Left kidney (tissue), 8 donors: ENCODE measurements at places on chromosomes 2 and 18. TPM values are rescaled to one million over a fixed set of nuclear protein-coding genes. Genes with fewer than 3 reads are reported as not detected.
A peak's percentile ranks its signal among the peaks of the same experiment; 100 is the strongest.

The RPRM gene
- polyA plus RNA-seq, result 3.2 TPM

The PDE1A gene
- 24.0 TPM for polyA plus RNA-seq

The CENPA gene
- 20.7 TPM for polyA plus RNA-seq

The SH3BP4 gene
- 33.7 TPM for polyA plus RNA-seq

The CFLAR gene
- polyA plus RNA-seq, result 86.4 TPM

The LYG1 gene
- 4.2 TPM for polyA plus RNA-seq

The CCDC178 gene
- 1.6 TPM for polyA plus RNA-seq

The C2orf78 gene
- polyA plus RNA-seq, result not detected

The SFXN5 gene
- 26.3 TPM for polyA plus RNA-seq

- DNase-seq, result no peak
Observed at GRCh38 chr2:176167398-176167797, 10.3 kb downstream of the HOXD3 start.

DNA sequence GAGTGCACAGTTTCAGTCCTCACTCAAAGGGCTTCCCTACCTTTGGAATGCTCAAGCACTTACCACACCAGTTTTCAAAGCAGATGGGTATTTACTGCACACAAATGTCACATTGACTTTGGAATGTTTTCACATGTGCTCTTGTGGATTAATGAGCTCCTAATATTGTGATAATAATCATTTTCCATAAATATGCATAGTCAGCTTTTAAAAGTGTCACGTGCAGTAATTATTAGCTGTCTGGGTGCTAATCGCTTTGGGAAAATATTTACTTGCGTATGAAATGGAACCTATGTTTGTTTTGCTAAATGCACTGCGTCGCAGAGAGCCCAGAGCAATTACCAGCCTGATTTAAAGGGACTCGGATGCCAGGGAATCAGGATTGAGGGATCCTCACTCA is 229.3 kb downstream of the SMAD2 start:
- DNase-seq, result no peak

DNA sequence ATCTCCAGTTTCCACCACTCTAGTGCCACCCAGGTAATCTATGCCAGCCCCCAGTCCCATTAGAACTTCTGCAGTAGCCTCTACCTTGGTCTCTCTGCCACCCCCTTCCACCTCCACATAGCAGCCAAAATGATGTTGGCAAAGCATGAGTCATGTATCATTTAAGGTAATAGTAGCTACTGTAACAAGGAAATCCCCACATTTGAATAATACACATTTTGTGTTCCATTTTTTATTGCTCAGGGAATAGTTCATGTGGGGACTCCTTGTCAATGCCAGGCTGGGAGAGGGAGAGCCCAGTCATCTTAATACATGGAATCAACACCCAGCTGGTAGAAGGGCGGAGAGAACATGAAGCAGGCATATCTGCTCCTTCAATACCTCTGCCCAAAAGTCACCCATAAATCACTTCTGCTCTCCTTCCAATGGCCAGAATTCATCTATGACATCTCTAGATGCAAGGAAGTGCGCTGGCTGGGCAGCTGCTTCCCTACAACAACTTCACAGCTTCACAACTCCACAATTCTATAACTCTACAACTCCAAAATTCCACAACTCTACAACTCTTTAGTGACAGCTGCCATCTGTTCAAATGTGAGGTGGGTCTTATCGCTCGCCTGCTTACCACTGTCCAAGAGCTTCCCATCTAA is 70.6 kb upstream of the GLS start:
- DNase-seq, result no peak

DNA sequence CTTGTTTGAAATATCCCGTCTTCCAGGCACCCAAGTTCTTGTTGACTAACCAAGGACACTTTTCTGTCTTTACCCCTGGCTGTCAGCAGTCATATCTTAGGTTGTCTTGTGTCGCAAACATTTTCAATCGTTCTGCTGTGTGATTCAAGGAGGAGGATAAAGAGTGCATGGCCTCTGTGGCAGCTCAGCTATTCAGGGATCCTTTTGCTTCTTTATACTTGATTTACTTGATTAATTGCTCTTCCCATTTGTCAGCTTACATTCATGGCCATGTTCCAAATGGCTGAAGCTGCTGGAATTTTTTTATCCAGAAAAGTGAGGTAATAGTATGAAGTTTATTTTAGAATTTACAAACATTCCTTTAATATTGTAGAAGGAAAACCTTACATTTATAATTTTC is 97.3 kb upstream of the FZD5 start:
- DNase-seq, result no peak

DNA sequence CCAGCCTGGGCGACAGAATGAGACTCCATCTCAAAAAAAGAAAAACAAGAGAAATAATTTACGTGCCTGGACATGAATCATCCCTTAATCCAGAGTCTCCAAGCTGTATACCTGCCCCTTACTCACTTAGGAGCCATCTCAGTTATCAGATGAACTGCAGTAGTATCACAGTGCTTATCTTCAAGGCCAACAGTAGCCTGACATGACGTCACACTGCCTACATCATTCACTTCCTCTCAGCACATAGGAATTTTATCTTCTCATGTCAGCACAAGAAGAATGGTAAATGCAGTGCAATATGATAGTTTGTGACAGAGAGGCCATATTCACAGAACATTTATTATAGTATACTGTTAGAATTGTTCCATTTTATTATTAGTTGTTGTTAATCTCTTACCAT is 216.6 kb downstream of the SS18 start:
- no peak for DNase-seq

DNA sequence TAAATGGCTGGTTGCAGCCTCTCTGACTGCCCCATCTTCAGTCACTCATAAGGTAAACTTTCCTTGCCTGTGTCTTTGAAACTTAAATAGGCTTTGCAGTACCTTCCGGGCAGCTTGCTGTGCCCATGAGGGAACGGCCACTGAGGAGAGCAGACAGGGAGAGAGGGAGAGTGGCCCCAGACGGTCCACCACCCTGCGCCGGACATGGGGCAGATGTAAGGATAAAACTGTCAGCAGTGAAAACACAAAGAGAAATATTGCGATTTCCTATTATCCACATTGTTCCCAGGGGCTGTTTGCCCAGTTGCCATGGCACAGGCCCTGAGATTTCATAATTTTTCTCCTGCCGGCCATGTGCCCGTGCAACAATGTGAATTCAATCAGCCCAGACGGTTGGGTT is 265.9 kb upstream of the SALL3 start:
- DNase-seq, result no peak

DNA sequence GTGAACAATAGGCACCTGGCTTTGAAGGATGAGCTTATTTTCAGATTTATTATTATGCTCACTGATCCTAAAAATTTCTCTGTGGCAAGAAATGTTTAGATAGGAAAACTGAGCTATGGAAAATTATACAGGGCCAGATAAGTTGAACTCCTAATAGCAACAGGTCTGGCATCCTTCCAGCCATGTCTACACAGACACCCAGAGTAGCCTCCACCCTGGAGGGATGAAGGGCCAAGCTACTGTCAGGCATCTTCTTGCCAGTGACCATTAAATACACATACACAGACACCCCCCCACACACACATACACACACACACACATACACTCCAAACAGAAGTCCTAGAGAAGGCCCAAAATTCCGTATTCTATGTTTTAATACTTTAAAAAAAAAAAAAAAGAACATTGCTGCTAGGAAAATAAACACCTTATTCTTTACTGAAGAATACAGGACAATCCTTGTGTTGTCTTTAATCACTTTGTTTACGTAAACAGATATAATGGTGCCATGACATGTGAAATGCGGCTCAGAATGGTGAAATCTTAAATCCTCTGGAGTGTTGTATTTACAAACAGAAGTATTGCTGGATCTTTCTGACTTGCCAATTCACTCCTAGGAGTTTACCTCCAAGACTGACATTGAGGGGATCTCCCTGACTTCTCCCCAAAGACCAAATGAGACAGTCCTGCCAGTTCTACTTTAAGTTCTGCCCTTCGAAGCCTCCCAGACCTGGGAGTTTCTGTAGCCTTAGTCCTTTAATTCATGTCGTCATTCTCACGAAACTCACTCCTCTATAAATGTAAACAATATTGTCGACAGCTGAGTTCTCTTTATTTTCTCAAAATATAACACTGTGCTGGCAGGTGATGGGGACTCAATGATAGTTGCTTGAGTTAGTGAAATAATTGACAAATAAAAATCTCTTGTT is 163.1 kb downstream of the ANTXR1 start:
- no peak for DNase-seq

GRCh38 chr2:122704109-122704563 is 948.7 kb downstream of the TSN start:
- no peak for DNase-seq

DNA sequence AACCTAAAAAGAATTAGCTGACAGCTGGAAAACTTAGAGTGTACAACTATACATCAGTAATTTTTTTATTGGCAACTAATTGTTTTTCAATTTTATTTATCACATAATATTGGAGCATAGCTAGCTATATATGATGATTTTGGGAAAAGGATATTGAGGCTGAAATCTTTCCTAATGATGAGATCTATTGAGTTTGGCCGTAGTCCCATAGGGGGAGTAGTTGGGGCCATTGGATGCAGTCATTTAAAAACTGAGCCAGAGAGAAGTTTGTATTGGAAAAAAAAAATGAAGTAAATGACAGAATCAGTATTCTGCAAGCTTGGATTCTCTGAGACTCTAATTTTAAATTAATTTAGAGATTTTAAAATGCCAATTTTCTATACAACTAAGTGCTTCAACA is 179.8 kb downstream of the LTBP1 start:
- DNase-seq, result no peak

DNA sequence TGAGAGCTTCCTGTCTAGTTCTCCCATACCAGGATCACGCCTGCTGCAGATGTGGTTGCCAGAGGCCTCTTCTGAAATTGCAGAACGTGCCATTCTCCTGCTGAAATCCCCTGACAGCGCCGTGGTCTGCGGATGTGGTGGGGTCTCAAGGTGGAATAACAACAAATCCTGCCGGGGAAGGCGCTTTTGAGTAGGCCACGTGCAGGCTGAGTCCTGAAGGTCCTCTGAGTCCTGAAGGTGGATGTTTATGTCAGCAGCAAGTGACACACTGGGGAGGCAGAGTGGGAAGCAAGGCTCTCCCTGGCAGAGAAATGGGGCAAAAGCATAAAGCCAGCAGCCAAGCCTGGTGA is 241.4 kb downstream of the MYCN start:
- no peak for DNase-seq

GRCh38 chr2:2880938-2881337 is 496.7 kb downstream of the EIPR1 start:
- DNase-seq, result no peak

- DNase-seq, result no peak
Observed at GRCh38 chr2:177595126-177595845, 202.7 kb downstream of the AGPS start.

DNA sequence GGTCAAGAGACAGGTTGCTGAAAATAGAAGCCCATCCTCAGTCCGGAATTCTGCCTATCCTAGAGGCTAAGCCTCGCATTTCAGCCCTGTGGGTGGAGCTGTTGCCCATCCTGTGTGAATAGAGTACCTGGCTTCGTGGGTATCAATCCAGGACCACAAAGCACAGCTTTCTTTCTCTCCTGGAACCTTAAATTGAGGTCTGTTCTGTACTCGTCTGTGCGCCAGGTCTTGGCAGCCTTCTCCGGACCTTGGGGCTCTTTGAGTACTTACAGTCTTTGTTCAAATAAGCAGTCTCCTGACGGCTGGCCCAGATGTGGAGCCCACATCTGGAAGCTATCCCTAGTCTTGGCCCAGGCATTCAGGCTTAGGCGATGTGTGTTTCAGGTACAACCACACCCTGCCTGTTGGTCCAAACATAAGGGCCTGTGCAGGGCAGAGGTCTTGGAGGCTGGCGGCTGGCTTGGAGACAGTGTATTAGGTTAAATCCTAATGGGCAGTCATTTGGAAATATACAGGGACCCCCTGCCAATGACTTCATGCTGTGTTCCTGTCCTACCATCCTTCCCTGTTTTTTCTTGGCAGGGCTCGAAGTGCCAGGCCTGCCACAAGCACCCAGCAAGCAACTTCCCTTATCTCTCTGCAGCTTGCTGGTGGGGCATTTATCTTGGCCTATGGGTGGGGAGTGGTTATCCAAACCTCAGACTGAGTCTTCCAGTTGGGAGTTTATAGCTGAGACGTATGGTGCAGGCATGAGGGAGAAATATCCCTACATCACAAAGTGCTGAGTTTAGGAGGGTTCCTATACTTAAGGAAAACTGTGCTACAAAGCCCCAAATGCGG is 294.1 kb downstream of the BCL2 start:
- peak; percentile 29 for DNase-seq

DNA sequence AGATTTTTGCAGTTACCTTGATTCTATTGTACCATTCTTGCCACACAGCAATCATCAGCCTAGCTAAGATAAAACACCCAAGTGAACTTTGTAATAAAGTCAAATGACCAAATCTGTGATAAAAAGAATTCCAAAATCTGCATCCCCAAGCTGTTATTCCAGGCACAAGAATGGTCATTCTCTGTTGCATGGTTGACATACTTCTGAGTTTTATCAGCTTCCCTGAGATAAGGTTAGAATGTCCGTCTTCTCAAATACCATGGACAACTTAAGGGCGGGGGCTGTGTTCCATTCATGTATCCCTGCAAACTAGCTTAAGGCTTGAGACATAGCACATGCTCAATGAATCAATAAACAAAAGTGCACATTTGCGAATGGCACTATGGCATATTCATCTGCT is 8.1 kb upstream of the BMP10 start:
- DNase-seq, result no peak

DNA sequence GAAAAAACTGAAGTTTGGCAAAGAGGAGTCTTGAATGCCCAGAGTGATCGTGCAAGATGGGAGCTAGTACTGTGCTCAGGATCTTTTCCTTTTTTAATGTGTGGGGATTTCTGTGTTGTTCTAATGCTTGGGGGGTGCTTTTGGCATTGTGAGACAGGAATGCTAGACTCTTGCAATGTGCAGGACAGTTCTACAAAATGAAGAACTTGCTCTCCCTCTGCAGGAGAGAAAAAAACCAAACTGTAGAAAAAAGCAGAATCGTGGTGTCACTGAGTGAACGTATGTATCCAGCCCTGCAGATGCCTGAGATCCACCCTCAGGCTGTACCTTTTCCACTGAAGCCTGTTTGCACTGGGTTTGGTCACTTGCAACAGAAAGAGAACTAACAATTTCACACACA is 12.1 kb upstream of the TTC39C start:
- DNase-seq, result no peak

DNA sequence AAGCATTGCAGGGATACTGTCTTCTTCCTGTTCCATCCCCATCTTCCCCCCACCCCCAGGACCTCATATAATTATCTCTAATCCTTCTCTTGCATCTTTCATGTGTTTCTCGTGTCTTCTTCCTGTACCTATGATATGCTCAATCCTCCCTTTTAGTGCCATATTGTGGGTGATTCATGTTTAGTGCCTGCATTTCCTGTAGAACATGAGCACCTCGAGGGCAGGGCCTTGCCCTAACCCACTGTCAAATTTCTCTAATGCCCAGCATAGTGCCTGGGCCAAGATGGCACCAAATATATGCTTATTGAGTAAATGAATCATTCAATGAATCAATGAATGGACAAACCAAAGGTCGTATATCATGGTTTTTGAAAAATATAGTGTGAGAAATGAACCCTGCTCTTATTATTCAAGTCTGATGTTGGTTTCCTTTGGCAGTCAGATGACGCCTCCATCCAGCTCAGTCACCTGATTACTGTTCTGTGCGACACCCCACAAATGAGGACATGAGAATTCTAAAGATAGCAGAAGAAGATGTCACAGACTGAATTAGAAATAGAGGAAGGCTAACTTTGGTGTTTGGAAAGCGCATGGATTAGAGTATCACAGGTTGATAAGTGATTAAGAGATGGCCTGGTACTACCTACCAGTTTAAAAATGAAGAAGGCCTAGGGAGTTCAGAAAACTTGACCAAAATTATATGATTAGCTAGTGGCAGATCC is 278.4 kb downstream of the PRKCE start:
- DNase-seq, result no peak

- DNase-seq, result no peak
Observed at GRCh38 chr2:10963155-10963554, 51.4 kb downstream of the KCNF1 start.

- peak; percentile 57 for DNase-seq
Observed at GRCh38 chr18:36809590-36810381, 19.0 kb downstream of the TPGS2 start.
